ENCODE measurements at places on chromosomes 11 and 22.
A peak's percentile ranks its signal among the peaks of the same experiment; 100 is the strongest.

DNA sequence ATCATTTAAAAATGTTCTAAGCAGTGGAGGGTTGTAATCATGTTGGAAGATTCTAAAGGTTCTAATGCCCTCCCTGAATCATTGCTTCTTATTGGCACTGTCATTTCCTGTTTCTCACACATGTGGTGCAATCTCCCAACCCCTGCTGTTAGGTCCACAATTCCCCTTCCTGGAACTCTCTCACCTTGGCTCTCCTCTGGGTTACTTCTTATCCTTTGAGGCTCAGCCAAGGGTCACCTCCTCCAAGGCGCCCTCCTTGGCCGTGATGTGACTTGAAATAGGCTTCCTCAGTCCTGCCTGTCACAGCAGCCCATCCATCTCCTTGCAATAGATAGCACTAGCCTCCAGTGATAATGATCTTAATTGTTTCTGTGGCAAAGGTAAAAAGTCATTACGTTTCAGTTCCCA lies 149.8 kb downstream of the TTC17 start:
- H3K4me3 ChIP-seq, result no peak overlapping the region
- no peak overlapping the region for H3K27ac ChIP-seq
- peaks cover 10% of the 10 kb centered on the region for H3K4me1 ChIP-seq
- DNase-seq, result no peak
- peaks cover 6% of the 10 kb centered on the region for H3K27me3 ChIP-seq

GRCh38 chr11:107606141-107606540 lies 15.2 kb downstream of the ELMOD1 start:
- peak; percentile 22 for DNase-seq
- peaks cover 32% of the 10 kb centered on the region for H3K27me3 ChIP-seq
- no peaks in the 10 kb centered on the region for H3K36me3 ChIP-seq
- H3K4me1 ChIP-seq, result no peaks in the 10 kb centered on the region
- H3K4me3 ChIP-seq, result no peak overlapping the region

GRCh38 chr11:122091835-122092234 lies 24.2 kb downstream of the BLID start:
- peaks cover 4% of the 10 kb centered on the region for H3K27me3 ChIP-seq
- H3K4me3 ChIP-seq, result no peak overlapping the region
- no peak overlapping the region for H3K27ac ChIP-seq
- H3K36me3 ChIP-seq, result no peaks in the 10 kb centered on the region
- no peak for DNase-seq

DNA sequence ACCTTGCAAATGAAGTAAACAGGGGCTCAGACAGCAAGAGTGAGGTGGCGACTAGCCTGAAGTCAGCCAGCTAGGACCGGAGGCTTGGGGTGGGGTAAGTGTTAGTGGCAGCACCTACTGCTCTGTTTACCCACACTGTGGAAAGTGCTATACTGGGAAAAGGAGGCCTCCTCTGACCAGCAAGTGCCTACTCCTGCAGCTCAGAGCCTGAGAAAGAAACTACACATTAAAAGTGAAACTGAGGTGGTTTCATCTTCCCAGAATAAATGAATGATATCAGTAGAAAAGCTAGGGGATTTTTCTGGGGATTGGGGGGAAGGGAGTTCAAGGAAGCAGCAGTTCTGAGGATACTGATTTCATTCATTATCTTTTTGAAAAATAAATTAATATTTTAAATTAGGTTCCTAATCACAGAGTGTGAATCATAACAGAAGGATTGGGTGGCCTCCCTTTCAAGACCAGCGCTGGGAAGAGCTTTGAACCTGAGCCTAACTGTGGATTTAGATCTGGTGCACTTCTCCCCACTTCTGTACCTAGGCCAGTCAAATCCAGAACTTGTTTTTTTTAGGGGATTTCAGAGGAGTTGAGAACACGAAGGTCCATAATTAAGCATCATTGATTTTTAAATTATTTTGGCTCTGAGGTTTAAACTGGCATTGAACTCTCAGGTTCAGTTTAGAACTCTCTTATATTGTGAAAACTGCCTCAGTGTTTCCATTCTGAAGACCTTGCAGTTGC lies 48.1 kb upstream of the GRAMD1B start:
- H3K4me3 ChIP-seq, result peak overlapping the region; percentile 24
- H3K4me1 ChIP-seq, result peaks cover 18% of the 10 kb centered on the region
- no peaks in the 10 kb centered on the region for H3K27me3 ChIP-seq
- peaks cover 7% of the 10 kb centered on the region for H3K36me3 ChIP-seq
- peak; percentile 67 for DNase-seq

DNA sequence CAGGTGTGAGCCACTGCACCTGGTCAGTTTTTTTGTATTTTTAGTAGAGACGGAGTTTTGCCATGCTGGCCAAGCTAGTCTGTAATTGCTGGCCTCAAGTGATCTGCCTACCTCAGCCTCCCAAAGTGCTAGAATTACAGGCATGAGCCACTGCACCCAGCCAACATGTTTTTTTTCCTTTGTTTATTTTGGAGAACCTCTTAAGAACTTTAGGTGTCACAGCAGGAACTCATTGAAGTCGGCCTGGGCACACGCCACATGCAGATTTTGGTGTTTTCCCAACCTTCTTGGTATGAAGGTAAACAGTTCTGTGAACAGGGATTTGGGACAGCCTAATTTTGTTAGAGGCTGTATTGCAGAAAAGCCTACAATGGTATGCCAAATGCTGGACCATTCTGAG lies 9.4 kb downstream of the DIXDC1 start:
- H3K4me1 ChIP-seq, result peaks cover 21% of the 10 kb centered on the region
- no peak overlapping the region for H3K4me3 ChIP-seq
- DNase-seq, result no peak
- H3K36me3 ChIP-seq, result peaks cover 5% of the 10 kb centered on the region

GRCh38 chr11:45000918-45001317 lies 50.2 kb upstream of the TP53I11 start:
- H3K36me3 ChIP-seq, result no peaks in the 10 kb centered on the region
- H3K4me3 ChIP-seq, result no peak overlapping the region
- H3K27me3 ChIP-seq, result peaks cover 24% of the 10 kb centered on the region

DNA sequence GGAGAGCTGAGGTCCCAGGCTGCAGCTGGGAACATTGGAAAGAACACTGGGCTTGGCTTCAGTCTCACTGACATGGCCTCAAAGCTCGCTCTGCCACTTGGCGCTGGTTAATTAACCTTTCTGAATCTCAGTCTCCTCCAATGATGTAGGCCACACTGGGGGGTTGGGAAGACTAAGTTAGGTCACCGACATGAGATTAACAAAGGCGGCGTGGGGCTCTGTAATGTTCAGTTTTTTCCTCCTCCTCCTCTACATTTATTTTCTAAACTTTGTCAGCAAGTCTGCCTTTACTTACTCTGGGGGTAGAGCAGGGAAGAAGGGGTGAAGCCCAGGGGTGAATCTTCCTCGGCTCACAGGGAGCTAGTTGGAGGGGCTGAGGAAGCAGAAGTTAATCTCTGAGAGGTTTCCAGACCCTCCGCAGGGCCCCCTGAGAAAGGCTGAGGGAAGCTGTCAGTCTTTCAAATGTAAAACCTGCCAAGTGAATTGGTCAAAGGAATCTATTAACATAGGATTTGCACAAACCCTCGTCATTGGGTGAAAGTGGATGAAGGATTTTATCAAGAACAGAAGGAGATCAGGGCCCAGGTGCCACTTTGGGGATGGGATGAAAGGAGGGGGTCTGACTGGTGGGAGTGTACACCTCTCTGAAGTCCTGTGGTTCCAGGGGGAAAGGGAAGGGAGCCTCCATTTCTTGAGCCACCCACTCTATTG lies 32.1 kb upstream of the TENM4 start:
- H3K4me3 ChIP-seq, result no peak overlapping the region
- H3K27me3 ChIP-seq, result peaks cover 5% of the 10 kb centered on the region
- DNase-seq, result no peak
- H3K4me1 ChIP-seq, result no peaks in the 10 kb centered on the region
- H3K27ac ChIP-seq, result no peak overlapping the region
- H3K36me3 ChIP-seq, result no peaks in the 10 kb centered on the region

GRCh38 chr22:27494785-27495184 lies 306.8 kb downstream of the MN1 start:
- H3K27me3 ChIP-seq, result no peaks in the 10 kb centered on the region
- no peak overlapping the region for H3K27ac ChIP-seq
- no peaks in the 10 kb centered on the region for H3K4me1 ChIP-seq
- DNase-seq, result no peak

DNA sequence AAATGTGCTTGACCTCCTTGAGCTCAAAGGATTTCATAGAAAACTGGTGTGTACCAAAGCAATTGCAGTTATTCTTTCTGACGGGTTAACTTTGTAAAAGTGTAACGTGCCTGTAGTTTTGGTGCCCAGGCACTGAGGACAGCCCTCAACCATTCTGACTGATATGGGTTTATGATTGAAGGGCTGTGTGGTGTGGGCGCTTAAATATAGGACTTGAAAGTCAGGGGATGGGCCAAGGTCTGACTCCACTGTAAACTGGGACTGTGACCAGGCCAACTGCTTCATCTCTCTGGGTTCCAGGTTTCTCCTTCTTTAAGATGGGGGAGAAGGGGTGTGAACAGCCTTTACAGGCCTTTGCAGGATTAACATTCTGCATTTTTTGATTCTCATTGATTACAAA lies 191.1 kb upstream of the ARHGAP20 start:
- peaks cover 5% of the 10 kb centered on the region for H3K36me3 ChIP-seq
- H3K4me1 ChIP-seq, result peaks cover 16% of the 10 kb centered on the region
- H3K27me3 ChIP-seq, result no peaks in the 10 kb centered on the region
- no peak for DNase-seq

- peaks cover 15% of the 10 kb centered on the region for H3K27me3 ChIP-seq
- H3K4me1 ChIP-seq, result peaks cover 35% of the 10 kb centered on the region
- peak; percentile 80 for DNase-seq
Observed at GRCh38 chr11:118435290-118435892, 901 bp upstream of the KMT2A start.

DNA sequence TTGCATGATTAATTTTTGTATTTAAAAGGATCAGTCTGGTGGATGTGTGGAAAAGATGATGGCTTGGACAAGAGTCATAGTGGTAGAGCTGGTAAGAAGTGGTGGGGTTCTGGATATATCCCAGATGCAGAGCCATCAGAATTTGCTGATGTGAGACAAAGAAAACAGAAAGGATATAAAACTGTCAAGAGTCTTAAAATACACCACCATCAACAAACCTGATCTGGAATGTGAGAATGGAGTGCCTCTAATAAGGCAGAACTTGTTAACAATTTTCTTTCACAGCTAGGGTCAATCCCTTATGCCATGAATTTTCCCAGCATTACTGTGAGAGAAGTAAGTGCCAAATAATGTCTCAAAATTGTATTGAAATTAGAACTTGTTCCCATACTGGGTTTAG lies 215.4 kb downstream of the METTL15 start:
- H3K27ac ChIP-seq, result no peak overlapping the region
- no peak overlapping the region for H3K4me3 ChIP-seq
- H3K4me1 ChIP-seq, result no peaks in the 10 kb centered on the region
- no peak for DNase-seq
- no peaks in the 10 kb centered on the region for H3K27me3 ChIP-seq

DNA sequence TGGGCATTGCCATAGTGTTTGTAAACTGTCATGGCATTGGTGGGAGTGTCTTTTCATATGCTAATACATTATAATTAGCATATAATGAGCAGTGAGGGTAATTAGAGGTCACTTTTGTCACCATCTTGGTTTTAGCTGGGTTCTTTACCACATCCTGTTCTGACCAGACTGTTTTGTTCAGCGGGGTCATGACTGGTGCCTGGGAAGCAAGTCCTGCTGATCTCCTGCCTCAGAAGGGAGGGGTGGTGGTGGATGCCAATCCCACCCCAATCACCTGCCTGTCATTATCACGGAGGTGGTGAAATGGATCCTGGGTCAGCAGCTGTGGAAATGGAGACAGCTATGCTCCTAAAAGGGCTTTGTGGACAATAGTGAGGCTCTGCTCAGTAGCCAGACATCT lies 31.2 kb downstream of the IL18 start:
- H3K27ac ChIP-seq, result no peak overlapping the region
- H3K27me3 ChIP-seq, result no peaks in the 10 kb centered on the region
- H3K4me3 ChIP-seq, result no peak overlapping the region
- H3K4me1 ChIP-seq, result peaks cover 4% of the 10 kb centered on the region
- no peaks in the 10 kb centered on the region for H3K36me3 ChIP-seq

- peaks cover 52% of the 10 kb centered on the region for H3K36me3 ChIP-seq
- no peaks in the 10 kb centered on the region for H3K27me3 ChIP-seq
- DNase-seq, result no peak
Observed at GRCh38 chr11:10488934-10489691, 34.0 kb downstream of the AMPD3 start.

- no peak overlapping the region for H3K4me3 ChIP-seq
- H3K27me3 ChIP-seq, result no peaks in the 10 kb centered on the region
Observed at GRCh38 chr11:132349811-132350733, 979.7 kb downstream of the NTM start.

DNA sequence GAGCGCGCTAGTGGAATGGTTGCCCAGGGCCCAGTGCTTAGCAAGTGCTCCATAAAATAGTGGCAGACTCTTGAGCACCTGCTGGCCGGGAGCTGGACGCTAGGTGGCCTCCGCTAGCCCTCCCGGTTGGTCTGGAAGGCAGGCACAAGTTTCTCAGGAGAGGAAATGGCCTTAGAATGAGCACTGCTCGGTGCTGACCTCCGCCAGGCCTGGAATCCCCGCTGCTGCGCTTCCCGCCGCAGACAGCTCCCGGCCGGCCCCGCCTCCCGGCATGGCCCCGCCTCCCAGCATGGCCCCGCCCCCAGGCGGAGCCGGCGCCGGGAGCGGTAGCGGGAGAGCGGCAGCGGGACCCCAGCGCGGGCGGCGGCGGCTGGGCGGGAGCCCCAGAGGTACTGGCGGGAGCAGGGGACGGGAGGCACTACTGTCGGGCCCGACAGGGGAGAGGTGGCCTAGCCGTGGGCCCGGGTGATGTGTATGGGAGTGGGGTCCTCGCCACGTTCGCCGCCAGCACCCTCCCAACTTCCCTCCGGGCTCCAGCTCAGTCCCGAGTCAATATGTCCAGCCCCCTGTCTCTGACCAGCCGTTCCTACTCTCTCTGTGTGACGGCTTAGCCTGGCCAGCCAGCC lies at the start of gene SIPA1:
Gene SIPA1 (plus strand): TSS at position 308 of the 626 bp plus-strand sequence. CDS start 2,821 bp downstream, outside the sequence.
- H3K27me3 ChIP-seq, result no peaks in the 10 kb centered on the region
- peak within 1 kb of the TSS; percentile 88 for H3K4me3 ChIP-seq
- H3K4me1 ChIP-seq, result peaks cover 63% of the 10 kb centered on the region
- DNase-seq, result peak; percentile 73
- peak within 1 kb of the TSS; percentile 94 for H3K27ac ChIP-seq
